Body of pancreas (tissue), 4 donors: ENCODE measurements at places on chromosomes 13 and 19. TPM values are rescaled to one million over a fixed set of nuclear protein-coding genes. Genes with fewer than 3 reads are reported as not detected.

GRCh38 chr13:98937911-98938381 lies 39.9 kb downstream of the DOCK9 start:
- H3K36me3 ChIP-seq = no peaks in the 10 kb centered on the region
- H3K4me1 ChIP-seq = no peaks in the 10 kb centered on the region
- H3K27ac ChIP-seq = no peak overlapping the region
- no peak overlapping the region for H3K4me3 ChIP-seq

DNA sequence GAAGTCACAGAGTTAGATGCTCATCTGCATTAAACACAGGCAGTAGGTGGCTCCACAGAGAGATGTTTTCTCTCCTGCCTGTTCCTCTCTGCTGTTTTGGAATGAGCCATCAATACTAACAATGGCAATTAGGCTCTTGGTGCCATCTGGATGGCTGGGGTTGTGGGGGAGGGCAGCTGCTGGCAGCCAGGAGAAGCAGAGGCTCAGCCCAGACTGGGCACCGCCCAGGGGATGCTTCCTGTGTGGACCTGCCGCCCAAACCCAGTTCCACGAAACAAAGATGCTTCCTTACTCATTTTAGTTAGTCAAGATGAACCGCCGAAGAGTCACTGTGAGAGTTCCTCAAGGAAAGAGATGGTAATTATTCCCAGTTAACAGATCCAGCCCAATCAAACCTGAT lies 50.8 kb upstream of the PCDH8 start:
- DNase-seq = no peak
- no peaks in the 10 kb centered on the region for H3K27me3 ChIP-seq
- no peaks in the 10 kb centered on the region for H3K36me3 ChIP-seq
- no peak overlapping the region for H3K4me3 ChIP-seq
- H3K4me1 ChIP-seq = no peaks in the 10 kb centered on the region

DNA sequence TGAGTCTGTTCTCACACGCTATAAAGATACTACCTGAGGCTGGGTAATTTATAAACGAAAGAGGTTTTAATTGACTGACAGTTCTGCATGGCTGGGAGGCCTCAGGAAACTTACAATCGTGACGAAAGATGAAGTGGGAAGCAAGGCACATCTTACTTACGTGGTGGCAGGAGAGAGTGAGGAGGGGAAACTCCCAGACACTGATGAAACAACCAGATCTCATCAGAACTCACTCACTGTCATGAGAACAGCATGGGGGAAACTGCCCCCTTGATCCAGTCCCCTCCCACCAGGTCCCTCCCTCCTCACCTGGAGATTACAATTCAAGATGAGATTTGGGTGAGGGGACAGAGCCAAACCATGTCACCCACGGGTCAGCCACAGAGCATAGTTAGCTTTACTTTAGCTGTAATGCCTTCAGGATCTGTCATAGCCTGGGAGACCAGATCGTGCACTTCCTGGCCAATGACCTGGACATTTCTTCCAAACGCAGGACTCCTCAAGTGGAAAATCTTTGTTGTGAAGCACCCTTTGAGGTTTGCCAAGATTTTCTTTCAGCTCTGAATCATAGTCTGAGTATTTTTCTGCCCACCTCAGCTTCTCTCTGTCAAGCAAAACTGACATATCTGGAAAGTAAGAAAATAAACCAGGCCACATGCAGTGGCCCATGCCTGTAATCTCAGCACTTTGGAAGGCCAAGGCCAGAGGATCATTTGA lies 25.2 kb upstream of the HIF3A start:
- H3K4me3 ChIP-seq = no peak overlapping the region
- no peaks in the 10 kb centered on the region for H3K4me1 ChIP-seq
- no peaks in the 10 kb centered on the region for H3K27me3 ChIP-seq
- H3K36me3 ChIP-seq = no peaks in the 10 kb centered on the region
- DNase-seq = no peak

- no peak overlapping the region for H3K4me3 ChIP-seq
- no peak for DNase-seq
- H3K27me3 ChIP-seq = no peaks in the 10 kb centered on the region
- H3K36me3 ChIP-seq = no peaks in the 10 kb centered on the region
Observed at GRCh38 chr19:47316513-47316912, 6.9 kb downstream of the C5AR1 start.

GRCh38 chr19:51196181-51196580 lies 28.7 kb upstream of the CD33 start:
- H3K27ac ChIP-seq = no peak overlapping the region
- no peaks in the 10 kb centered on the region for H3K4me1 ChIP-seq
- no peak for DNase-seq
- no peak overlapping the region for H3K4me3 ChIP-seq
- no peaks in the 10 kb centered on the region for H3K27me3 ChIP-seq

Gene RPS19
- 832 TPM for total RNA-seq
